ENCODE measurements at places on chromosomes 7 and 10.

- no peak for DNase-seq
Observed at GRCh38 chr10:117748058-117748457, 205.5 kb downstream of the EMX2 start.

GRCh38 chr7:80278737-80279136, 144.1 kb downstream of the GNAI1 start:
- DNase-seq: no peak

GRCh38 chr10:2990764-2991163, 76.6 kb upstream of the PFKP start:
- DNase-seq: no peak

DNA sequence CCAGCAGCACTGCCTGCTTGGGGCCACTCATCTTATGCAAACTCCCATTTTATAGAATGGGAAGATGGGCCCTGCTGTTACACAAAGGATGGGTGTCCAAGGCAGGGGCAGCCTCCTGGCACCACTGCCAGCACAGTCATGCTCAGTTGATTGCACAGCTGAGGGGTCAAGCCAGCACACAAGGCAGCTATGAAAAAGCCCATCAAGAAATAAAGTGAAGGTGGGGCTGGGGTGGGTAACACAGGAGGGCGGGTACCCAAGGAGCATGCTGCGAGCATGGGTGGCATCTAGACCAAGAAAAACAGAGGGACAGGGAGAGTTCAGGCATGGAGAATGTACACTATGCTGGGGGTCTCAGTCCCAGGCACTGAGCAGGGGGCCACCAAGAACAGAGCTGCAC, 74.7 kb upstream of the UNC5B start:
- no peak for DNase-seq

DNA sequence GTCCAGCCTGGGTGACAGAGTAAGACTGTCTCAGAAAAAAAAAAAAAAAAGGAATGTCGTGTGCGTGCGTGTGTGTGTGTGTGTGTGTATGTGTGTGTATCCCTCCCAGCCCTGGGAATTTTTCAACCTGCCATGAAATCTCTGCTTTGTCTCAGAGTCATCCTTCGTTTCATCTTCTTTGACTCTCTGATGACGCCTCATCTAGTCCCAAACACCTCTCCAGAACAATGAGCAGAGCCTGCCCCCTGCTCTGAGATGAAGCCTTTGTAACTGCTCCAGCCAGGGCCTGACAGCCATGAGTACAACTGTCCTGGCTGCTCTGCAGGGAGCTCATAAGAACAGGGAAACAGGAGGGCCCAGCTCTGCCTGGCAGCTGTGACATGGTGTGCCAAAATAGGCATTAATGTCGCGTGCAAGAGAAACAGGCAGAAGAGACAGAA, 149.5 kb downstream of the FAM107B start:
- no peak for DNase-seq

DNA sequence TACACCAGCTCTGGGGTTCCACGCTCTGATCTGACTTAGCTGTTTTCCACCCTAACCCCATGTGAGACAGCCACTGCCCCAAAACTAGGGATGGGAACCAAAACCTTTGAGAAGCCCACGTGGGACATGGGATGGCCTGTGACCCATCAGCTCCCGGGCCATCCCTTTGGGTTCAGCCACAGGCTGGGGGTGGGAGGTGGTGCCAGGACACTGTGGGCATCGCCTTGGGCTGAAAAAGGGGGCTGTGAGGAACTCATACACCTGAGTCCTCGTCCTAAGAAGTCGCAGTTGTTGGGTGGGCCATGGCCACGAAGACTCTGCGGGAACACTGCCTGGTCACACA, 379.1 kb downstream of the DNAJB6 start:
- no peak for DNase-seq

- DNase-seq: no peak
Observed at GRCh38 chr7:13988731-13989125, 738 bp downstream of the ETV1 start.

- no peak for DNase-seq
Observed at GRCh38 chr7:73699370-73700068, 16.1 kb downstream of the BUD23 start.

- DNase-seq: no peak
Observed at GRCh38 chr10:105185161-105185560, 544.1 kb downstream of the SORCS3 start.

GRCh38 chr10:75623310-75624093, 192.1 kb downstream of the LRMDA start:
- no peak for DNase-seq

GRCh38 chr7:149811221-149811620, 27.0 kb upstream of the ZNF862 start:
- no peak for DNase-seq

DNA sequence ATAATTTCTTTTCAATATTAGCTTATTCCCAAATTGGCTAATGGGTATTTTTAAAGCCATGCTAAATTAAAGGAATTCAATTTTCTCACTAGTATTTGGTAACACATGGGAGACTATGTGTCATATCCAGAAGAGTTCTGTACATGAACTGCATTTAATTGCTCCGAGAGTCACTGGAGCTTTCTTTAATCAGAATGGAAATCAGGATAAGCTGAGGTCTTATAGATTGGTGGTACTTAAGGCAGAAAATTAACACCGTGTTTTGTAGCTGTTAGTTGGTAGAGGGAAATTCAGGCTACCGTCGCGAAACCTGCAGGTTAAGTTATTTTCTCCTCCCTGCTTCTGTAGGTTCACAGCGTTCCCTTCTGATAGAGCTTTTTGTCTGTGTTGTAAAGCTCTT, at the start of gene WEE2:
TSS of gene WEE2 (plus strand) at position 3 of the 400 bp plus-strand sequence. CDS start 406 bp downstream, outside the sequence.
- no peak for DNase-seq

DNA sequence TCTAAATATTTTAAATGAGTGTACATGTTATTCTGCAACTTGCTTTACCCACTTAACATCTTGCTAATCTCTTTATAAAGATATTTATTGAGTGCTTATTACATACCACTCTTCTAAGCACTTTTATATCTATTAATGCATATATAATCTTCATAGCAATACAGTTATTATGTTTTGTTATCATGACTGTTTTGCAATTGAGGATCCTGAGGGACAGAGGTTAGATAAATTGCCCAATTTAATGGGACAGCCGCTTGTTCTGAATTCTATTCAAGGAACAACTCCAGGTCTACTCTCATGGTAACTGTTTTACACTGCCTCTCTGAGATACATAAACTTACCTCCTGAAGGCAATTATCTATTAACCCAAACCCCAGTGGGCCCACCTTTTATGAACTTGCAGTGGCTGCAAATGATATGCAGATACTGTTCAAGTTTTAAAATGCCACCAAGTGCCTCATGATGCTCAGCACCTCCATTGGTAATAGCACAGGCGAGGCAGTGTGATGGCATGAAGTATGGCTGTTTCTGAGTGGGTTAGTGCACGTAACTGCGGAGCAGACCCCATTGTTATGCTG, 60.5 kb downstream of the PON1 start:
- DNase-seq: no peak

DNA sequence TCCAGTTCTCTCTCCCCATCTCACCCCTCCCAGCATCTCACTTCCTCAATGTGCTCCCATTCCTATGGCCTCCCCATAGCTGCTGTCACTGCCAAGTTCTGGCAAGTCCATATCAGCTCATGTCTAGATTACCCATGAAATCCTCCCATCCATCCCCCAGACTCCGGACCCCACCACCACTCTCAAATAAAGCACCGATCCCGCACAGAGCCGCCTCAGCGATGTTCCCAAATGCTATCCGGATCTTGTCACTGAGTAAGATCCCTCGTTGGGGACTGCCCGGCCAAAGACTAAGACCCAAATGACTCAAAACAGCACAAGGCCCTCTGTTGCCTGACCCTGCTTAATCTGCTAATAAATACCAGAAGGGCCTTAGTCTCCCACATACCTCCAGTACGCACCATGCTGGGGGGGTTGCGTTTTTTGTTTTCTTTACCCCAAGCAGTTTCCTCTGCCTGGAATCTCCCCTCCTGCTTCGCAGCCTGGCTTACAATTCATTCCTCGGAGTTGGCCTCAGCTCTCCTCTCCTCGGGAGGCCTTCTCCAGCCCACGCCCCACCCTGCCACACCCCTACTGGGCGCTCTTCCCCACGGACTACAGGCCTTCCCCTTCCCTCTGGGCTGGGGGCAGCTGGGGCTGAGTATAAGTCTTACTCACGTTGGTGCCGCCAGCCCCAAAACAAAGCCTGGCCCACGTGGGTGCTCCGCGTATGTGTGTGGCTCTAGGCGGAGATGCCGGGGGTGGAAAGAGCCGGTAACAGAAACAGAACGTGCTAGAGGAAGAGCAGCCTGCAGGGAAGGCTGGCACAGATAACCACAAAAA, 1.8 kb upstream of the DUSP5 start:
- DNase-seq: peak; percentile 68

GRCh38 chr7:116630932-116631671, 40.9 kb upstream of the MET start:
- no peak for DNase-seq

- DNase-seq: no peak
Observed at GRCh38 chr10:5490032-5490431, 9.3 kb downstream of the CALML5 start.

- no peak for DNase-seq
Observed at GRCh38 chr7:79149831-79150230, 303.6 kb downstream of the MAGI2 start.

DNA sequence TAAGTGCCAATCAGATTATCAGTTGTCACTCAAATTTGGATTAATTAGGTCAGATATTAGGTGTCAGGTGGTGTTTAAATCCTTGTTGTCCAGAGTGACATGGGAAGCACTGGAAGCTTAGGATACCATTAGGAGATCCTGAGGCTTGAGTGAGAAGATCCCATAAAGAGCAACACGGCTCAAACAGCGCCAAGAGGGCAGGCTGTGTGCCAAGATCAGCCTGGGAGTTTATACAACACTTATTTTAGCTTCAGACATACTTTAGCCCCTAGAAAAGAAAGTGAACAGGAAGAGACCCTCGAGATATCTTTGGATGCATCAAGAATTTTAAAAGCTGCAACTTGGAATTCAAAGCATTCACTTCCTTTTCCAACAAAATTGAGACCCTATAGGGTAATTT, 14.2 kb upstream of the ACTA2 start:
- DNase-seq: no peak

GRCh38 chr7:99788554-99788953, 4.6 kb upstream of the CYP3A4 start:
- DNase-seq: peak; percentile 13

DNA sequence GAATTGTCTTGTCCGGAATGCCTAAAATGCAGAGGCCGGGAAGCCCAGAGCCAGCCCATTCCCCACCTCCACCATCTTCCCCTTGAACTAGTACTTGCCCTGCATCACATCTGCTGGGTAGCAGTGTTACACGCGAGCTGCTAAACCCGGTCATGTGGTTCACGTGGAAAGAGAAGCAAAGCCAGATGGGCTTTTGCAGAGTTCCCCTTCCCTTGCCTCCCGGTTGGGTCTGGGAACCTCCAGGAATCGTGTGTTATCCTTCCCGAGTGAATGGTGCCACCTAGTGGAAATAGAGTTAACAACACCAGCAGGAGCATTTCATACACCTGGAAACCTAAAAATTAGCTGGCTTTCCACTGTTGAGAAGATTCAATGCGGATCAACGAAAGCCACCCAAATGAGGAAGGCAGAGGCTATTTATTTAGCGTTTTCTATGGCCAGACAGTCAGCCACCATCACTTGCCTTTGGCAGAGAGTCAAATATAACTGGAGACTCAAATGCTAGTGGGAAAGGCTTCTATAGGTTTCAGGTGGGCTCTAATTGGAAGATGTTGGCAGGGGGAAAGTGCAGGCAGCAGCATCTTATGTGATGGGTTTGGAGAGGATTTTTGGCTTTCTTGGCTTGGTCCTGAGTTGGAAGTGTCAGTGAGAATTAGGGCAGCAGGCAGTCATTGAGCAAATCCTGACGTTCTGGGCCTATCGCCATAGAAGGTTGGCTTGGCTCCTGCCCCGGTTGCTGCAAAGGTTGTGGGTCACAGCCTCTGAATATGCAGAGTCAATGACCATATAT, 12.9 kb upstream of the DENND2A start:
- DNase-seq: no peak

GRCh38 chr7:49483142-49483541, 290.3 kb upstream of the VWC2 start:
- DNase-seq: no peak

DNA sequence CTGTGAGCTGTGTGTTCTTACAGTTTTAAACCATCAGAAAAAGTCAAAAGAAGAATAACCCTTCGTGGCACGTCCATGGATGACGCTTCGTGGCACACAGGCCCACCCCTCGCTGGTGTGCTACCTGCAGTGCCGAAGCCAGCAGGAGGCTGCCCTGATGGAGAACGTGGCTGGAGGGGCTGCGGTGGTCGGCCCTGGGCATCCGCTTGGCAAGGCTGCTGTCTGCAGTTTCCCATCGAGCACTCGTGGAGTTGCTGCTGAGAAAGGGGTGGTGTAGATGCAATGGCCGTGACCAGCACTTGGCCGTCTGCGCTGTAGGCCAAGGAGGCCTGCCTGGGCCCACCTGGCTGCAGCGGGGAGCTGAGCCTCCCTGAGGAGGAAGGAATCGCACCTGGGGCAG, 3.2 kb upstream of the ADGRA1 start:
- no peak for DNase-seq

- DNase-seq: no peak
Observed at GRCh38 chr7:128435327-128435686, 20.4 kb upstream of the HILPDA start.

GRCh38 chr10:112394475-112394875, 20.6 kb downstream of the ACSL5 start:
- DNase-seq: no peak

- no peak for DNase-seq
Observed at GRCh38 chr10:98326621-98327027, 58.6 kb upstream of the LOXL4 start.

- no peak for DNase-seq
Observed at GRCh38 chr10:131947631-131948347, 33.9 kb downstream of the BNIP3 start.

DNA sequence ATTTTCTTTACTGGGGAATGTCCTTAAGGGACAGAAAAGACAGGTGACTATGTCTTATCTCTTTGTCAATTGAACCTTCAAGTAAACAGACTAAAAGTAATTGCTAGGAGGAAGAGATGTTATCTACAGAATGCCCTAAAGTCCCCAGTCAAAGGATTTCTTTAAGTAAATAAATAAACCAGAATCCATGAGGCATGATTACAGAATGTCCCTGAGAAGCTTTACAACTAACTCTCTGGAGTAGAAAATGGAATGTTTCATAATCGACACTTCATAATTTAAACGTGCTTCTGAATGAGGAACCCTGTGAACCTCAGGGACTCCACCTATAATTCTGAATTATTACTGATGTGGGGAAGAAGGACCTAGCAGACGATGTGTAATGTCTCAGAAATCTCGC, 187.9 kb upstream of the IMMP2L start:
- DNase-seq: no peak

- DNase-seq: no peak
Observed at GRCh38 chr7:38244516-38244915, 28.9 kb downstream of the TARP start.

GRCh38 chr10:97016728-97017473, 168.9 kb downstream of the SLIT1 start:
- DNase-seq: peak; percentile 21

GRCh38 chr7:19963695-19964094, 190.3 kb upstream of the TMEM196 start:
- no peak for DNase-seq

- no peak for DNase-seq
Observed at GRCh38 chr10:9709849-9710248, 1307.8 kb upstream of the CELF2 start.

- DNase-seq: no peak
Observed at GRCh38 chr10:15719899-15720634, at the start of gene ITGA8. TSS of gene ITGA8 (minus strand) at chr10:15719922. CDS start at chr10:15719771, 151 bp downstream.

- DNase-seq: no peak
Observed at GRCh38 chr10:28711041-28711440, 33.7 kb downstream of the BAMBI start.

Data from activated CD4-positive, alpha-beta T cell treated with anti-CD3 and anti-CD28 coated beads, Interleukin-2, amount 50 U/mL, for 48 hours (primary cell).